ENCODE measurements at places on chromosomes 3 and 15. TPM values are rescaled to one million over a fixed set of nuclear protein-coding genes. Genes with fewer than 3 reads are reported as not detected.

- no peaks in the 10 kb centered on the region for H3K36me3 ChIP-seq
- no peak overlapping the region for H3K4me3 ChIP-seq
- H3K27me3 ChIP-seq: no peaks in the 10 kb centered on the region
These were observed 242.9 kb upstream of the C2CD4B start for GRCh38 chr15:62407962-62408361.

- no peaks in the 10 kb centered on the region for H3K27me3 ChIP-seq
- H3K4me3 ChIP-seq: no peak overlapping the region
- H3K4me1 ChIP-seq: no peaks in the 10 kb centered on the region
- H3K27ac ChIP-seq: no peak overlapping the region
These were observed 18.2 kb downstream of the PEX5L start for GRCh38 chr3:180018543-180018942.

DNA sequence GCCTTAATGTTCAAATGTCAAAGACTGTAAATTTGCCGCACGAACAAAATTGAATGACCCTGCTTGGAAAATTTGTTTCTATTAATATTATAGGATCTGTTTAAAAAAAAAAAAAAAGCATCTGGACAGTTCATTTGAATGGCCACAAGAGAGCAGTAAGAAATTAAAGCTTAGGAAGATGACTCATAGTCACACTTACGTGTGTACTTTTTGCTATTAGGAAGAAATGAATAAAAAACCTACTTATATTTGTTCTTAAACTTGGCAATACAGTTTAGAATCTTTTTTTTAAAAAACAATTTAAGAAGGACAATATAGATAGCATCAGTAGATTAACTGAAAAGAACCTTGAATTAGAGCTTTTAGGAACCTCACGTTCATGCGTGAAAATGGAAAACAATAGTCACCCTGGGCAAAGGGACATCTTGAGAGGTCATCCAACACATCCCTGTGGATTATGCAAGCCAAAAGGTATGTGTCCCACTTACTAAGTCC is 621.8 kb downstream of the MECOM start:
- no peak overlapping the region for H3K4me3 ChIP-seq
- H3K36me3 ChIP-seq: no peaks in the 10 kb centered on the region
- no peaks in the 10 kb centered on the region for H3K27me3 ChIP-seq
- H3K27ac ChIP-seq: no peak overlapping the region

DNA sequence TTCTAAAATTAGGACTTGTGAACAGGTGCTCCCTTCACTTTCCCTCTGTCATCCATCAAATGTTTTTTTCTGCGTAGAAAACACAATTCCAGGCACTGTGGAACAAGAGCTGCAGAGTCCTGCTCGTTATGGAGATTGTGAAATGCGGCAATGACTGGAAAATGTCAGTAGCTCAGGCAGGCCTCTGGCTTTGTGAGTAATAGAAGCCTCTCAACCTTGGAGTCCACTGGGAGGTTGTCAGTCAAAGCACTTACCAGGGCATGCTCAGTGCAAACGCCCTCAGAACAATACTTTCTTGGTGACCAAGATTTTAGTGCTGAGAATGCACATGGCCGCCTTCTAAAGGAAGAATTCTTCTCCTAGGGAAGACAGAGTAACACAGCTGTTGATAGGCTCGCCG is 26.7 kb upstream of the MED12L start:
- no peak overlapping the region for H3K4me3 ChIP-seq
- no peaks in the 10 kb centered on the region for H3K4me1 ChIP-seq
- H3K27me3 ChIP-seq: no peaks in the 10 kb centered on the region
- DNase-seq: no peak
- no peak overlapping the region for H3K27ac ChIP-seq
- no peaks in the 10 kb centered on the region for H3K36me3 ChIP-seq

GRCh38 chr15:92813485-92813884 is 86.6 kb upstream of the CHD2 start:
- H3K36me3 ChIP-seq: no peaks in the 10 kb centered on the region
- DNase-seq: no peak
- peaks cover 46% of the 10 kb centered on the region for H3K4me1 ChIP-seq
- no peak overlapping the region for H3K4me3 ChIP-seq
- H3K27ac ChIP-seq: no peak overlapping the region

DNA sequence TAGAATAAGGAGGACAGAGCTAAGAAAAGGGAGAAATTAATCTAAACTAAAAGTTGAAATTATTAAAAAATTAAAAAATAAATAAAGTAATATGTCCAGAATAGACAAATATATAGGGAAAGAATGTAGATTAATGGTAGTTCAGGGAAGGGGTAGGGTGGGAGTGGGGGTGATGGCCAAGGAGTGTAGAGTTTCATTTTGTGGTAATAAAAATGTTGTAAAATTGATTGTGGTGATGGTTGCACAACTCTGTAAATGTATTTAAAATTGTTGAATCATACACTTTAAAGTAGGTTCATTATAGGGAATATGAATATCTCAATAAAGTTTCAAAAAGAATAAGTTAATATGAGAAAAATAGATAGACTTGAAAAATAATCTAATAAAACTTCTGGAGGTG is 21.0 kb upstream of the FNDC3B start:
- DNase-seq: no peak
- H3K27me3 ChIP-seq: no peaks in the 10 kb centered on the region
- no peak overlapping the region for H3K4me3 ChIP-seq
- H3K4me1 ChIP-seq: no peaks in the 10 kb centered on the region
- no peaks in the 10 kb centered on the region for H3K36me3 ChIP-seq

DNA sequence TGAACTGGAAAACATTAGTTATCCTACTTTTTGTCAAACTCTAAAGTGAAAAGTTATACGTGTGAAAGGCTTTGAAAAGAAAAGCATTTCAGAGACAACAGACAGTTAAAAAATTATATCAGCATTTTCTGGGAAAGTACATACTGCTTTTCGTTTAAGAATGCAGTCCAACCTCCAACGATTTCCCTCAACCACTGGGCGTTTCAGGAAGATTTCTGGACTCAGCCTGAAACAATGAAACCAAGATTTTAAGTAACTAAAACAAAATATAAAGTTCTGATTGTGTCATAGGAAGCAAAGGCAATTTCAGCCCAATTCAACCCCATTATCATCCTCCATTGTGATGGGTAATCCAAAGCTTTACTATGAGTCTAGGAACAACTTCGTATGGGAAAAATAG is 110.7 kb downstream of the PLD1 start:
- DNase-seq: no peak
- H3K4me1 ChIP-seq: no peaks in the 10 kb centered on the region
- no peaks in the 10 kb centered on the region for H3K36me3 ChIP-seq
- H3K27me3 ChIP-seq: no peaks in the 10 kb centered on the region

KIF7 gene
- total RNA-seq: 13.3 TPM

LXN gene
- not detected for total RNA-seq

HTR3E gene
- not detected for total RNA-seq

GABRR3 gene
- not detected for total RNA-seq

TMEM207 gene
- total RNA-seq: not detected
